ENCODE measurements at places on chromosomes 1 and 21.

GRCh38 chr1:245825128-245825901, 670.5 kb downstream of the KIF26B start:
- no peak for DNase-seq

GRCh38 chr1:183098317-183098716, 75.1 kb downstream of the LAMC1 start:
- DNase-seq = no peak

DNA sequence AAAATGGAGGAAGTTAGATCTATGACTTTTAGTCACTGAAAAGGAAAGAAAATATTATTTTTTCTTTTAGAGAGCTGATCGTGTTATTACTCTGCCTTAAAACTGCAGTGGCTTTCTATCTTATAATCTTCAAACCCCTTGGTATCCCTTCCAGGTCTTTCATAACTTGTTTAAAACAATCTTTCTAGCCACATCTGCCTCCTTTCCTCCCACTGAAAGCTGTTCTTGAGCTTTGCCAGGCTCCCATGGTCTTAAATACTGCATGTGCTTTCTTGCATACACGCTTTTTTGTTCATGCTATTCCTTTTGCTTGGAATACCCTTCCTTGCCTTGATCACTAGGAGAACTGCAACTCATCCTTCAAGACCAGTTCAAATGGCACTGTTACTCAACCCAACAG, 65.9 kb upstream of the GADD45A start:
- DNase-seq = no peak

DNA sequence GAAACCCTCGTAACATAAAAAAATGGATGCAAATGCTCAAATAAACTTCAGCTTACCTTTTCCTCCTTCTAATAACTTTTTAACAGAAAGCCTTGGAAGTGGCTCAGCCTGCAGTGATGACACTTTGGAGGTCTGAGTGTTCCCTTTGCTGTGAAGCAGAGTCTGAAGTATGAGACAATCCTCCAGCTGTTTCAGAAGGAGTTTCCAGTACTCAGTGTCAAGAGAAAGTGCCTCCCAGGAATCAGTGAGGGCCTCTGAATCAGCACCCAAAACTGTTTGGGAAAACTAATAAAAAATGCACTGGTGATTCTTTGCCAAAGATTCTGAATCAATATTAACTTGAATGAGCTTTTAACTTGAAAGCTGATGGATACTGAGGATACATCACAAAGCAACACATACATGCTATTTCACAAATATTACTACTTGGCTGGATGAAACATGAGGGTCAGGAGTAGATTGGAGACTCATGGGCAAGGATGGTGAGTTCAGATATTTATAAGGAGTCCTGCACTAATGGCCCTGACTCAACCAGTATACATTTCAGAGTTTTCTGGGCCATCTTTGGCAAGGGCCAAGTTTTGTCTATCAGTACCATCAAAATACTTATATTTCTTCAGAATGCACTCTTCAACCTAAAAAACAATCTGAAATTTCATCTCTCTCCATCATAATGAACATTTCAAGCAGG, 77.0 kb downstream of the IARS2 start:
- DNase-seq = no peak

GRCh38 chr1:182213163-182213562, 151.7 kb upstream of the ZNF648 start:
- no peak for DNase-seq

- no peak for DNase-seq
Observed at GRCh38 chr1:157438146-157438545, 114.2 kb downstream of the FCRL5 start.

DNA sequence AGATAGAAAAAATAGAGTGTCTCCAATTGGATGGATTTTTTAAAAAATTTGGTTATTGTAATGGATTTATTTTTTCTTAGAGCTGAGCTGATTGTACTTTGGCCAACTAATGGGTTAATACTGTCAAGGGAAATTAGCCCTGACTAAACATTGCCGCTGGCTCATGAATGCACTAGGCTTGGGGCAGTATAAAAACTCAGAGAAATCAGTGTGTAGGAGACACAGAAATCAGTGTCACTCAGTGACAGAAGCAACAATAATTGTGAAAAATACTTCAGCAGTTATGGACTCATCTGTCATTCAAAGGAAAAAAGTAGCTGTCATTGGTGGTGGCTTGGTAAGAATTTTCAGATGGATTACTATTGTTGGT, at the start of gene KMO:
TSS of gene KMO (plus strand) at position 217 of the 370 bp plus-strand sequence. CDS start at position 284, 67 bp downstream.
- DNase-seq = no peak

GRCh38 chr1:32742199-32742947, 39.8 kb upstream of the SYNC start:
- no peak for DNase-seq

DNA sequence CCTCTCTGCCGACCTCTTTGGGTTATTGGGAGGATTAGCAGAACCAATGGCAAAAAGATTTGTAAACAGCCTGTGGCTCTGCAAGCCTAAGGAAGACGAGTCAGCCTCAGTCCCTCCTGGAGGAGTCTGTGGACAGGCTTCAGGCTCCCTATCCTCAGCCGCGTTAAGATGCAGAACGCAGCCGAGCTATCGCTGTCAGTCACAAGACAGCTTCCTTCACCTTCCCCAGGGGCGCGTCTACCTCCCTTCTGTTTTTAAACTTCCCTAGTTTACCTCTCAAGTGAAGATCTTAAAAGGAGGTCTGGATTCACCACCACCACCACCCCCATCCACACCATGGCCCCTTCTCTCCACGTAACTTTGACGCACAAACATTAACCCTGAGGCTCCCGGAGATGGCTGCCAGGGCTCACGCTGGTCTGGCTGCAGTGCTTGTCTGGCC, 738 bp downstream of the CAMK1G start:
- no peak for DNase-seq

GRCh38 chr1:176785791-176786190, 322.8 kb downstream of the PAPPA2 start:
- no peak for DNase-seq

DNA sequence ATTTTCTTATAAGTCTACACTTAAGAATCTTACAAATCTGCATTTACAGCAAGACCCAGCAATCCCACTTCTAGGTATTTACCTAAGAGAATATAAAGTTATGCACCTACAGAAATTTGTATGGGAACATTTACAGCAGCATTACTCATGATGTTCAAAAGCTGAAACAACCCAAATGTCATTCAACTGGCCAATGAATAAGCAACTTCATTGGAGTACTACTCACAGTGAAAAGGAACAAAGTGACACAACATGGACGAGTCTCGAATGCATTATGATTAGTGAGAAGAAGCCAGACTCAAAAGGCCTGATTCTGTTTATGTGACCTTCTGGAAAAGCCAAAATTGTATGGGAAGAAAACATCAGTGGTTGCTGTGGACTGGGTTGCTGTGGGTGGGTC, 116.9 kb downstream of the CAMTA1 start:
- DNase-seq = no peak

DNA sequence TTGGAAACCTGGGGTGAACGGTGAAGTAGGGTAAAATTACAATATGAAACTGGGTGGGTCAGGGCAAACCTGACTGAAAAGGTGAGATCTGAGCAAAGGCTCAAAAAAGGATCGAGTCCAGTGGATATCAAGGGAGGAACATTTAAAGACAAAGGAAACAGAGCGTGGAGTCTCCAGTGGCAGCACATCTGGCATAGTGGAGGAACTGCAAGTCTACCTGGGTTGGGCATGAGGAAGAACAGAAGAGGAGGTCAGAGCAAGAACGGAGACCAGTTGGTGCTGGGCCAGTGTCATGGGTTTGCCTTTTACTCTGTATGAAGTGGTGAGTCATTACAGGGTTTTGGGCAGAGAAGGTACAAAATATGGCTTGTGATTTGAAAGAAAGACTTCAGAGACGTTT, 163.7 kb downstream of the NTPCR start:
- no peak for DNase-seq

- DNase-seq = peak; percentile 54
Observed at GRCh38 chr1:162056043-162056442, 13.4 kb upstream of the NOS1AP start.

DNA sequence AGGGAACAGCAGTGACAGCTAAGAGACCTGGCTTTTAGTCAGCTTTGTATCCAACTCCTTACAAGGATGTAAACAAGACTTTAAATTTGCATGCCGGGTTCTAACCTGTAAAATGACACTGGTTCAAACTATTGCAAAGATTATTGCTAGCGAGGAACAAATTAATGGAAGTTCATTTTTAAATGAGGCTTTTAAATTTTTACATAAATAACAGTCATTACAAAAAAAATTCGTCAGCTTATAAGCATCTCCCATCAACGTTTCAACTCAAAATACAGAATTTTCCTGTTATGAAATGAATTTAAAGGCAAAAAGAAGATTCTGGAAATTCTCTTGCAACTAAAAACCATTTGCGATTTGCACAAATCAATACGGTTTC, 668 bp downstream of the KIF14 start:
- DNase-seq = no peak

GRCh38 chr1:228077565-228078330, 4.8 kb upstream of the ARF1 start:
- no peak for DNase-seq

DNA sequence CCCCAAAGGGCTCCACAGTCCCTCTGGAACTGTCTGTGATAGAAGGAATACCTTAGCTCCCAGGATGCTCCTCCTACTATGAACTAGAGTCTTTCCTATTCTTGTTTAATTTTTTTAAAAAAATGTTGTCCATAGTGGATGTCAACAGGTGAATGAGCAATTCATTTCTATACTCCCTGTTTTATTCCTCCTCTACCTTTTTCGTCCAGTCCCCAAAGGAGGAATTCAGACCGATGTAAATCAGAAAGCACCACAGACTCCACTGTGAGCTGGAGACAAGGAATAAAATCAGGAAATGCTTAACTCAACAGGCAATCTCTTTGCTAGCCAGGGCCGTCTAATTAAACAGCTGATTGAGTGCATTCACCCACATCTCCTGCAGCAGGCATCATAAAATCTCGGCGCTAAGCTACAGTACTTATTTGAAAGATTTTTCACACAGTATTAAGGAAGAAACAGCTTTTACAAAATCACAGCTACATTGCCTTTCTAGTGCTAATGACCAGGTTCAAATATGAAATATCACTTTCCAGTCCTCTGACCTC, 381.6 kb downstream of the SIPA1L2 start:
- DNase-seq = no peak

GRCh38 chr1:24999426-24999825, 69.3 kb upstream of the RUNX3 start:
- no peak for DNase-seq

DNA sequence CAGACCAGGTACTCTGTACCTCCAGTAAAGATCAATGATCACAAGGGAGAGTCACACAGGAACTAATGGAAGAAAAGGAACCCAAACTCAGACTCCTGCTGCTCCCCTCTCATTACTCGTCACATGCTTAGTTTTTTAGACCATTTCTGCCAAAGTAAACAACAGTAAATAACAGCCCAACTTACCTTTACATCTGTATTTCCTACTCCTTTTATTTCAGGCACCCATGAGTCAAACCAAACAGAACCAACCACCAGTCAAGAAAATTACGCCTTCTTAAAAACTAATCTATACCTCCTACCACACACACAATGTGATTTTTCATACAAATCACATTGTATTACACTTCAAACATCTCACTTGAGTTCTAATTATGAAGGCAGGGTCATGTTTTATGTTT, 61.4 kb upstream of the HTR1D start:
- no peak for DNase-seq

GRCh38 chr1:63827411-63828321, 53.8 kb downstream of the ROR1 start:
- peak; percentile 57 for DNase-seq

- DNase-seq = no peak
Observed at GRCh38 chr1:220828950-220829586, 42.4 kb downstream of the MTARC1 start.

DNA sequence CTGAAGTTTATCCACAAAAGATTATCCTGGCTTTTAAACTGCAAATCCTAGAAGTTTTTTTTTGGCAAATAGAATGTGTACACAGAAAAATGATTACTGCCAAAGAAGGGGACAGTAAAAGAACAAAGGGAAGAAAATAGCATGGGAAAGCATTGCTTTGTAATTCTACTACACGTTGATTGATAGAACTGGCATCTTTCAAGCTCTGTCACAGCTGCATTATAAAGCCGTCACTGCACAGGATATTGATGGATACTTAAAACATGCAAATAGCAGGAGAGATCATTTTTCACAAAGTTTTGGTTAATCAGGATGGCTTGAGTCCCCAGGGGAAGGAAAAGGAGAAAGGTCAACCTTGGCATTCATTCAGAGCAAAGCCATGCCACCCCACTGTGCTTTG, 183.7 kb upstream of the RRP15 start:
- DNase-seq = no peak

- no peak for DNase-seq
Observed at GRCh38 chr1:71043065-71043464, 4.6 kb downstream of the PTGER3 start.

DNA sequence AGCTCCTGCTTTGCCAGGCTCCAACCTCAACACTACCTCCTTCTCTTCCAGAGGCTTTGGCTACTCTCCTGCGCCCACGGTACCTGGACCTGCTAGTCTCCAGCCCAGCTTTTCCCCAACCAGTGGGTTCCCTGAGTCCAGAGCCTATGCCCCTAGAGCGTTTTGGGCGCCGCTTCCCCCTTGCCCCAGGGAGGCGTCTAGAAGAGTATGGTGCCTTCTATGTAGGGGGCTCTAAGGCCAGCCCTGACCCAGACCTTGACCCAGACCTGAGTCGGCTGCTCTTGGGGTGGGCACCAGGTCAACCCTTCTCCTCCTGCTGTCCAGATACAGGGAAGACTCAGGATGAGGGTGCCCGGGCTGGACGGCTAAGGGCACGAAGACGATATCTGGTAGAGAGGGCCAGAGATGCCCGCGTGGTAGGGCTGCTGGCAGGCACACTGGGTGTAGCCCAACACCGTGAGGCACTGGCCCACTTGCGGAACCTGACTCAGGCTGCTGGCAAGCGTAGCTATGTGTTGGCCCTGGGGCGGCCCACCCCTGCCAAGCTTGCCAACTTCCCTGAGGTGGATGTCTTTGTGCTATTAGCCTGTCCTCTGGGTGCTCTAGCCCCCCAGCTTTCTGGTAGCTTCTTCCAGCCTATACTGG, 1.6 kb downstream of the DPH2 start:
- DNase-seq = no peak

GRCh38 chr1:42733415-42734200, 6.4 kb downstream of the CLDN19 start:
- DNase-seq = no peak

GRCh38 chr1:152228831-152229230, 4.8 kb upstream of the HRNR start:
- DNase-seq = no peak

Measured in NCI-H1694 (cell line).